ENCODE measurements at places on chromosomes 2 and 18. TPM values are rescaled to one million over a fixed set of nuclear protein-coding genes. Genes with fewer than 3 reads are reported as not detected.
A peak's percentile ranks its signal among the peaks of the same experiment; 100 is the strongest.

DNA sequence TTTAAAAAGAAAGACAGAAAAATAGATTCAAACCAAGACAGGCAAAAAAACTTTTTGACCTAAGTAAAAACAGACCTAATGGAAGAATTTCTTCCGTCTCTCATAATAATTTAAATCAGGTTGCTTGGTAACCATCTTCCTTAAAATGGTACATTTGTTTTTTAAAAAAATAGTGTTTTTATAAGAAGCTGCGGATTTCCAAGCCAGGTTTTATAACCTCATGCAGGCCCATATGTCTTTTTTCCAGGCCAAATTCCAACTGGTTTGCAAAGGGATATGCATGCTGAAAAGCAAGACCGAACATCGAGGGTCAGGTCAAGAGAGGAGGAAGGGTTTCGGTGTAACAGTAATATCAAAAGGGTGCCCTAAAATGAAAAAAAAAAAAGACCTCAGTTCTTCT is 172.9 kb downstream of the MAIP1 start:
- DNase-seq, result no peak
- H3K36me3 ChIP-seq, result no peaks in the 10 kb centered on the region
- no peaks in the 10 kb centered on the region for H3K4me1 ChIP-seq
- H3K27ac ChIP-seq, result no peak overlapping the region
- no peak overlapping the region for H3K4me3 ChIP-seq
- no peaks in the 10 kb centered on the region for H3K27me3 ChIP-seq

DNA sequence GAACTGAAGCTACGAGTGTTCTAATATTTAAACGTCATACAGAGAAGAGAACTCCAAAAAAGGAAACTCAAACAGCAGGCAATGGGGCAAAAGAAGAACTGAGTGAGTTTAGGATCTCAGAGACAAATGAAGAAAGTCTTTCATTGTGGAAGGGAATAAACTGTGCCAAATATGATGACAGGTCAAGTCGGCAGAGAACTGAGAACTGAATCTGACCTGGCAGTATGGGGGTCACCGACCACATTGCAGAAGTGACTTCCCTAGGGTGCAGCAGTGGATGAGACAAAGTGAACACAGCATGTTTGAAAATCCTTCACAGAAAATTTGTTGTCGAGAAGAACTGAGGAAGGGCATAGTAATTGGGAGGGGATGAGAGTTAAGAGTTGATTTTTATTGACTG is 55.9 kb downstream of the TTC21B start:
- no peaks in the 10 kb centered on the region for H3K4me1 ChIP-seq
- H3K27me3 ChIP-seq, result no peaks in the 10 kb centered on the region
- H3K4me3 ChIP-seq, result no peak overlapping the region
- no peak for DNase-seq
- no peak overlapping the region for H3K27ac ChIP-seq

DNA sequence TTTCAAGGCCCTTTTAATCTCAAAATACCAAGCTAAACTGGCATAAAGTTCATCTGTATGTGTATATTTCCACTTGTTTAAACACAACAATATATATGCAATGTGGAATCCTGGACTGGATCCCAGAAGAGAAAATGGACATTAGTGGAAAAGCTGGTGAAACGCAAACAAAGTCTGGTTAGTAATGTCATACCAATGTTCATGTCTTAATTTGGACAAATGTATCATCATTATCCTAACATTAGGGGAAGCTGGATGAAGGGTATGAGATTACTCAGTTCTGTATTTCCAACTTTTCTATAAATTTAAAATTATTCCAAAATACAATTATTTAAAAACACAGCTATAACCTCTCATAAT is 3.8 kb downstream of the SP3 start:
- no peaks in the 10 kb centered on the region for H3K4me1 ChIP-seq
- no peaks in the 10 kb centered on the region for H3K27me3 ChIP-seq
- DNase-seq, result no peak
- H3K27ac ChIP-seq, result no peak overlapping the region
- H3K36me3 ChIP-seq, result no peaks in the 10 kb centered on the region

ANKRD44 gene
- total RNA-seq, result 72.9 TPM

PMAIP1 gene
- 14.5 TPM for total RNA-seq

DNA sequence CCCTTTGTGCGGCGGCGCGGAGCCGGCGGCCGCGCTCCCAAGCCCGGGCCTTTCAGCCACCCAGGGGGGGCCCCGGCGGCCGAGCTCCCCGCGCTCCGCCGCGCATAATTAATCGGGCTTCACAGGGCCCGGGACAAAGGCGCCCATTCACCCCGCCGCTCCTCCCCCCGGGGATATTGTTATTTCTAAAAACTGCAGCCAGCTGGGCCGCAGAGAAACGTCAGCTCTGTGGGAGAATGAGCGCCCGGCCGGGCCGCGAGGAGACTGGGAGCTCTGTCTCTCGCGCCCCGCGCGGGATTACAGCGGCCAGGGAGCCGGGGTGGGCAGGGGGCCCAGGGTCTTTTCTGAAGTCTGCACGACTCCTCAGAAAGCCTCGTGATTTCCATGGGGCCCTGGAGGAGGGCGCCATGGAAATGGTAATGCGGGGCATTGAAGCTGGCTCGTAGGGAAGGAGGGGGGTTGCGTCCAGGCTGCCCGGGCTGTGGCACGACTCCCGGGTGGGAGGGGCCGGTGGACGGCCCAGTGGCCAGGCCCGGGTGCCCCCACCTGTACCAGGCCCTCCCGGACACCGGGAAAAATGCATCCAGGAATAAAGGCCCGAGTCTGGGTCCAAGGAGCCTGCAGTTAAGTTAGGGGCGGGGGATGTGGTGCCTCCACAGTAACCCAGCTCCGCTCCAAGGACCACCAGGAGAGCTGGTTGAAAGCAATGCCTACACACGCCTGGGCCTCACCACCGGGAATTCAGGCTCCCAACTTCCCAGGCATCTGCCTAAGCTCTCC is 125.3 kb downstream of the ZFP36L2 start:
- no peaks in the 10 kb centered on the region for H3K36me3 ChIP-seq
- peaks cover 39% of the 10 kb centered on the region for H3K4me1 ChIP-seq
- H3K4me3 ChIP-seq, result peak overlapping the region; percentile 4
- peaks cover 12% of the 10 kb centered on the region for H3K27me3 ChIP-seq

All from thymus (tissue), 14 donors.